ENCODE measurements at places on chromosomes 2 and 18.

DNA sequence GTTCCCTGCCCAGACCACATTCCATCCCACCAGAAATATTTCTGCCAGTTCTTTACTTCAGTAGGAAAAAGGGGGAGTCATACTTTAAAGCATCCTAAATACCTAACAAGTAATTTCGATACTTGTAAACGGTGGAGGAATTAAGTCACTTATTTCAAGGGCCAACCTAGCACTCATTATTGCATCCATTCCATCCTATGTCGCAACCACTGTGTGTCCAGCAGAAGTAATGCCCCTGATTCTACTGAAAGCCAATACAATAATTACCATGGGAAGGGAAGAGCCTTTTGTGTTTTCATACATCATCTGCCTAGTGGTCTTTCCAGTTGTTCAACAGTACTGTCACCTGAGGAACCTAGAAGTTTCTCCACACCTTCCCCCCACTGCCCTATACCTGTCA, 12.5 kb downstream of the SERPINB8 start:
- DNase-seq, result no peak

- no peak for DNase-seq
Observed at GRCh38 chr2:150484461-150485021, 2.9 kb downstream of the RND3 start.

- DNase-seq, result no peak
Observed at GRCh38 chr2:144702051-144702450, 182.1 kb upstream of the ZEB2 start.

DNA sequence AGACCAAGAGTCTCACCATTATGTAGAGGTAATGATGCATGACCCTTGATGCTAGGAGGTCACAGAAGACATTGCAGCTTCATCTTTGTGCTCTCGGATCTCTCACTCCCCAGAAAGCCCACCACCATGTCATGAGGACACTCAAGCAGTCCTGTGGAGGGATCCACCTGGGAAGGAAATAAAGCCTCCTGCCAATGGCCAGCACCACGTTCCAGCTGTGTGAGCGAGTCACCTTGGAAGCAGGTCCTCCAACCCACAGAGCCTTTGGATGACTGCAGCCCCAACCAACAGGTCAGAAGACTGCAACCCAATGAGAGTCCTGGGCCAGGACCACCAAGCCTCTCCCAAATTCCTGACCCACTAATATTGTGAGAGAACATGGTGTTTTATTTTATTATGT, 38.4 kb downstream of the CYP26B1 start:
- no peak for DNase-seq

- no peak for DNase-seq
Observed at GRCh38 chr2:85707304-85707703, 13.1 kb downstream of the GNLY start.

- peak; percentile 64 for DNase-seq
Observed at GRCh38 chr2:148876595-148877402, 1.8 kb downstream of the KIF5C start.
